ENCODE measurements at places on chromosomes 16 and 17.

- DNase-seq: peak; percentile 59
Measured at GRCh38 chr16:4261557-4262172, 11.2 kb downstream of the TFAP4 start.

- DNase-seq: peak; percentile 85
Measured at GRCh38 chr16:87956365-87957231, 5.4 kb downstream of the BANP start.

DNA sequence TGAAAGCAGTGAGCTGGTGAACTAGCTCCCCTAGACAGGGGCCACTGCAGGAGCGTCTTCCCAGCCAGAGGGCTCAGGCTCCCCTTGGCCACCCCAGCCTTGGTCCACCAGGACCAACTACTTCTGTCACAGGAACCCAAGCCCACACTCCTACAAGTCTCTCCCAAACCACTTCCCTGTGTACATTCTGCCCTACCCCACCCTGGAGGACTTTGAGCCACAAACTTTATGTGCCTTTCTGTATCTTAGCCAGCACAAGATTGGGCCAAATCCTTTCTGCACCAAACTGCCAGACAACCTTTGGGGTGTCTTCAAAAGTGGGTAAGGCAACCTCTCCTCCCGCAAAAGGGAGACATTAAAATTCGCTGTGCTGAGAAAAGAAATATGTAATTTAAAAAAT is 31.6 kb downstream of the EFCAB5 start:
- DNase-seq: no peak

GRCh38 chr17:9537177-9537776 is 38.3 kb downstream of the STX8 start:
- no peak for DNase-seq

DNA sequence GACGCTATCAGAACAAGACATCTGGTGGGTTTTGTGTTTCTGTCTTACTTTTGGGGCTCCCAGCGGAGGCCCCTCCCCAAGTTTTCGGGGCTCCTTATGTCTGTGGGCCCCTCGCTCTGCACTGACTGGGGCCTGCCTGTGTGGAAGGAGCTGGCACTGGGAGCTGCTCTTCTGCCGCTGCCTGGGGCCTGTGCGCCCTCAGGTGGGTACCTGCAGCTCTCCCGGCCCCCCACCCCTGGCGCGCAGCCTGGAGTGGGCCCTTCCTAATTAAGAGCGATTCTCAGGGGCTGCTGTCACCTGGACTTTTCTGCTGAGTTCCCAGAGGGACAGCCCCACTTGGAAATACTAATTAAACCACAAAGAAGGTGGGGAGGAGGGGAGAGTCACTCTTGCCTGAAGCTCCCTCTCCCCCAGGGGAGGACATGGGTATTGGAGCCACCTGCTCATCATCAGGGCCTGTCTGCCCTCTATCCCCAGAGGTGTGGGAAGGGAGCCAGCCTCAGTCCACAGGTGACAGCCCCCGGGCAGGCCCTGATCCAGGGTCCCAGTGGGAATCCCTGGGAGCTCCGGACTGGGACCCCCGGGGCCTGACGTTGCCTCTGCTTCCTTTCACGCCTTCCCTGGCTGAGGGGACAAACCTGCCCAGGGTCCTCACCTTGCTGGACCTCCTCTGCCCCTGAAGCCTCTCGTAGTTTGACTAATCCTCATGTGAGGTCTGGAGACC is 36.5 kb downstream of the GSE1 start:
- no peak for DNase-seq

DNA sequence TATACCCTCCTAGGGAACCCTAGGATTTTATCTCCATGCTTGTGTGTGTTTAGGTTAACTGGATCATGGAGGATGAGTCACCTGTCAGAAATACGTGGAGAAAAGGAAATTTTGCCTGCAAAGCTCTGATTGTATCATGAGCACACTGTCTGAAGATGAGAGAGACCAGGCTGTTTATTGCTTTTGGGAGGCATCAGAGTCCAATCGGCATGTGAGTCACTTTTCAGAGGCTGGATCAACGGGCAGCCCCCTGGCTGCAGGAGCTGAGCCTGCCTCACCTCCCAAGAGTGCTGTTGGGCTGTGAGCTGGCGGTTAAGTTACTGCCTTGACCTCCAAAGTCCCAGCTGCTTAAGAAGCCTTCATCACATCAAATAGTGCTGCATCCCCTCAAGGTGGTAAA is 41.5 kb upstream of the MED9 start:
- peak; percentile 97 for DNase-seq

- DNase-seq: no peak
Measured at GRCh38 chr16:76441876-76442275, 164.7 kb downstream of the CNTNAP4 start.

- DNase-seq: peak; percentile 34
Measured at GRCh38 chr16:56423584-56424403, 1.6 kb downstream of the AMFR start.

DNA sequence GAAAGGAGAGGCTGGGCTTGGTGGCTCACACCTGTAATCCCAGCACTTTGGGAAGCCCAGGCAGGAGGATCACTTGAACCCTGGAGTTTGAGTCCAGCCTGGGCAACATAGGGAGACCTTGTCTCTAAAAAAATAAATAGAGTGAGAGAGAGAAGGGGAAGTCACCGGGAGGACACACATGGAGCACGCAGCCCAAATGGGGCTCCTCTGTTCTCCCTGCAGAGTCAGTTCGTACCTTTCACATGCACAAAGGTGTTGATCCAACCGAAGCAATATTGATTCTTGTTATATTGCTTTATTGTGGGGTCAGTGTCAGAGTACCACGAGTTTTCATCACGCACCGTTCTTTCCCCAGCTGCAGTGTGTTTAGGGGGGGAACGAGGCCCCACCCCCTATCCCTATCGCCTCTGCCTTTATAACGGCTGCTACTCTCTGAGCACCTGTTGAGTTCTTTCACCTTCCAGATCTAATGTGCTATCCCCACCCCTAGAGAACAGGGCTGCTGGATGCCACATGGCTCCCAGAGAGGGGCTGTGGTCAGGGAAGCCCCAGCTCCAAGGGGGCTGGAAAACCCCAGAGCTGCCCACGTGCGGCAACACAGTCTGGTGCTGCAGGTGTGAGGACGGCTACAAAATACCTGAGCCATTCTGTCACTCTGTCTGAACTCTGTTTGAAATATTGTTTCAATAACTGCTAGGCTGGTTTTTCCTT is 1.0 kb upstream of the TMEM235 start:
- no peak for DNase-seq

GRCh38 chr17:8957721-8958120 is 7.8 kb downstream of the PIK3R5 start:
- DNase-seq: no peak

GRCh38 chr17:32481193-32481592 is 5.6 kb upstream of the CDK5R1 start:
- no peak for DNase-seq
